NCI-H1930 (cell line): ENCODE measurements at places on chromosomes 12 and 14.

DNA sequence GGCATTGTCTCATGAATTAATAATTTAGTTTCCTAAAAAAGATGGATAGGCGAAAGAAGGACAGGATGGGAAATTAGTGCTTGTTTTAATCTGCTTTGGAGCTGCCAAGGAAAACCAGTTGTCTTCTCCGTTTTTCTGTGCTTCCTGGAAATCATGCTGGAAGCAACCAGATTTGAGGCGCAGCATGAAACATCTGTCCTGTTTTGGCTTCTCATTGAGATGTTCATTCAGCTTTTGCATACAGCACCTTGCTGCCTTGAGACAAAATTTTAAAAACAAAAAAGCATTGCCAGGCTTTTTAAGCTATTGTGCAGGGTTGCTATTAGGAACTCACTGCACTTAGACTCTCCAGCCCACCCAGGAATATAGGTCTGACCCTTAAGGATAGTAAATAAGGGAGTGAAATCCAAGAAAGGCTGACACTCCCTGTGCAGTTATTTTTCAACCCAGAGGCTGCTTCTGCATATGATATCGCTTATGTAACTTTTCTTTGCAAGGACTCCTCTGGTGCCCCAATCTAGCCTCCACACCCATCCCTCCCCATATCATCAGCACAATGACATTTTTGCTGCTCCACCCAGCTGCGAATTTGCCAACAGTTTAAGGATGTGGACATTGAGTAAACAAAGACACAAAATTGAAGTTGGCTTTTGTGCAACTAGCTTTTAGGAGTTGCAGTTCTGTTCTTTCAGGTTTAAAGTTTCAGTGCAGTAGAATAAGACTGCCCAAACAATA is 46.9 kb upstream of the MDM1 start:
- no peak for DNase-seq

DNA sequence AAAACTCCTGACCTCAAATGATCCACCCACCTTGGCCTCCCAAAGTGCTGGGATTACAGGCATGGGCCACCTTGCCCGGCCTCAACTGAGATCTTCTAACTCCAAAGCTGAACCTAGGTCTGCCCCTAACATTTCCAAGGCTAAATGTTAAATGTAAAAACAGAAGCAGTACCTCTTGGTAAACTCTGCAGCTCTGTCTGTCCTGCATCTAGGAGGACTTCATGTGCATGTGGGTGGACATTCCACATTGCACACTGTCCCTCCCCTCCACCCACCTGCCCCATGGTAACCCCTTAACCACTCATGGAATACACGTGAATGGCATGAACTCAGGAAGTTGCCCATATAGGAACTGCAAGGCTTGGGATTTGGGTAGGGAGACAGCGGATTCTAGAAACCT is 33.1 kb downstream of the SNX6 start:
- DNase-seq = no peak

- DNase-seq = no peak
Measured at GRCh38 chr12:69007855-69008351, 74.9 kb upstream of the CPM start.

DNA sequence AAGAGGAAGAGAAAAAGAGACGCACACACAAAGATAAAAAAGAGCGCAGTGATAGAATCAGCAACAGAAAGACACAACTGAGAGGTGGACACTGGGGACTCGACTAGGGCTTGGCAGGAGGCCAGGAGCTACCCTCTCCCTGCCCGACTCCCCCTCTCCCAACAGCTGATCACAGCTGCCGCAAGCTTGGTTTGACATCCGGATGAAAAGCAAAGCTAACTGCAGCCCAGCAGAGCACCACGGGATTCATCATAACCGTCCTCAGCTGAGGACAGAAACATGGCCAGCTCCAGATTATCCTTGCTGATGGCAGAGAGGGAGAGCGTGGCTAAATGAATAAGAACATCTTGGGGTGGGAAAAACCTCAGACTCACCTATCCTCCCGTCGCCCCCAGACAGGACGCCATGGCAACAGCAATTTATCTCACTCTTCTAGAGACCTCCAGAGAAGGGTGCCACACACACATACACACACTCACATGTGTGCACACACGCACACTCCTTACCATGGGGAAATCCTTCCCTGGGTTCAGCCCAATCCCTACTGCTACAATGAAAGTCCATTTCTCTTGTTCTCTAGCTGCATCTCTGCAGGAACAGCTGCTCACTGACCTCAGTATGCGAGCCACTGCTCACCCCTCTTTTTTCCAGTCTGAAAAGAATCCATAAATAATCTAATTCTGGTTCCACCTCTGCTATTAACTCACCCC is 135.3 kb downstream of the NTF3 start:
- no peak for DNase-seq
